AG10803 (cell line): ENCODE measurements at places on chromosomes 6 and 20.

DNA sequence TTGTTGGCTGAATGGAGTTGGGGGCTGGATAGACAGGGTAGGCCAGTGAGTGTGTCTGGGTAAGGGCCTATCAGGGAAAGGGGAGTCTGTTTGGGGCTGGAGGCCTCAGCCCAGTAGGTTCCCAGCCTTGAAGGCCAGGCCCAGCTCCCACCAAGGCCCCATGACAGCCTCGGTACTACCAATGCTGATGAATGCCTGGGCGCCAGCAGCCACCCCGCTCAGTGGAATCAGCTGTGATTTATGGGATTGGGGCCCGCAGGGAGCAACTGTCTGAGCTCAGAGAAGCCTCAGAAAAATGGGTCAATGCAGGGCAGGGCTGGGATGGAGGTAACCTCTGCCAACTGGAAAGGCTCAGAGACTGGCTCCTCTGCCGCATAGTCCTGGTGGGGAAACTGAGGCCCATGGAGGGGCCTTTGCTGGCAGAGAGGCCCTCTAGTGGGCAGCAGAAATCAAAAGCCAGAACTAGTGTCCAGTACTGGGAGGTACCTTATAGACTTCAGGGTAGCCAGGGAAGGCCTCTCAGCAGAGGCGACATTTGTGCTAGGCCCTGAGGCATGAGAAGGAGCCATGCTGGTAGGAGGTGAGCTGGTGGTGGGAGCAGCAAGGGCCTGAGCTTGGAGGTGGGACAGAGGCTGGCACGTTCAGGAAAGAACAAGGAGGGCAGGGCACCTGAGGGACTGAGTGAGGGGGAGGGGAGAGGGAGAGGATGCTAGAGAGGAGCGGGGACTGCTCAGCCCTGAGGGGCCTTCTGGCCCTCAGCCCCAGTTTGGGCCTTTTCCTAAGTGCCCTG is 36.4 kb downstream of the DLGAP4 start:
- no peak for DNase-seq

DNA sequence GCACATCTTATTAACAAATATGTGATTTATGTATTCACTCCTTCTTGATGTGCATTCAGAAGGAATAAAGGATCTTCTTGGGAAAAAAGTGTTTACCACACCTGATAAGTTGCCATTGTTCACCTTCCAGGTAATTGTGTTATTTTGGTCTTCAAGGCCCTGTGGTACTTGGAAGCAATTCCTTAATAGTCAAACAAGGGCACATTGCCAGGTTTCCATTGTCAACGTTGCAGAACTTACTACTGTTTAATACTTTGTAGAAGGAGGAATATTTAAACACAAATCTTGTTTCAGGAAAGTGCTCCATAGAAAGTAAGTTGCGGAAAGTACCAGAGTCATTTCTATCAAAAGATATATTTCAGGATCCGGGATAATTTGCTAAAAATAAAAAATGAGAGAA is 129.5 kb upstream of the SGK1 start:
- peak; percentile 56 for DNase-seq

DNA sequence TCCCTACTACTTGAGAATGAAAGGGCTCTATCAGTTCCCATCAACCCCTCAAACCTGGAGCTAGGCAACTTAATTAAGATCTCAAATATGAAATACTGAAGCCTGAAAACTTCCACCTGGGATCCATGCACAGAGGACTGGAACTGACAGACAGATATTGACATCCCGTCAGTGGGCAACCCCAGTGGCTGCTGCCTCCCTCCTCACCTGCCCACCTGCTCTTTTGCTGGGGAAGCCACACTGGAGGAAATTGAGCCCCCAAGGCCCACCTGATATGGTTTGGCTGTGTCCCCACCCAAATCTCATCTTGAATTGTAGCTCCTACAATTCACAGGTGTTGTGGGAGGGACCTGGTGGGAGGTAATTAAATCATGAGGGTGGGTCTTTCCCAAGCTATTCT is 192.8 kb downstream of the LRFN2 start:
- DNase-seq, result no peak

DNA sequence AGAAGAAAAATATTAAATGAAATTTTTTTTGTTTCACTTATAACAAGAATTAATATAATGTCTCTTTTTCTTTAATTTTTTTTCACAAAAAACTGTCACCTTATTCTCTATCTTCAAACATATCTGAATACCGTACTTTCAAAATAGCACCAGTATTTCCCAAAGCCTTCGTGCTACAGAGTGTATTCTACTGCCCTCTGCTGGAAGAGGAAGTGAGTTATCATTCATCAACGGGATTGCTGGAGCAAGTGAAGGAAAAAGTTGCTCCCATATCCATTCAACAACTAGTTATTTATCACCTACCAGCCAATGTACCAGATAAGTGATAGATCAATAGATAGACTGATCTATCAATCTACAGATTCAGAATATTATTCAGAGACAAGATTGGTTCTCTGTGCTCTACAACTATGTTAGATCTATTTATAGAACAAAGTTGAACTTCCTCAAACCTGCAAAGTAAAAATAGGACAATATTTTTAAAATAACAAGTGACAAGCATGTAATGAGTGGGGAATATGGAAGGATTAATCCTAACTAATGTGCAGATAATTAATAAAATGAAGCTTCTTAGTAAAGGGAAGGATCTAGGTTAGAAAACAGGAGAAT is 26.7 kb upstream of the TFAP2B start:
- DNase-seq, result peak; percentile 46

DNA sequence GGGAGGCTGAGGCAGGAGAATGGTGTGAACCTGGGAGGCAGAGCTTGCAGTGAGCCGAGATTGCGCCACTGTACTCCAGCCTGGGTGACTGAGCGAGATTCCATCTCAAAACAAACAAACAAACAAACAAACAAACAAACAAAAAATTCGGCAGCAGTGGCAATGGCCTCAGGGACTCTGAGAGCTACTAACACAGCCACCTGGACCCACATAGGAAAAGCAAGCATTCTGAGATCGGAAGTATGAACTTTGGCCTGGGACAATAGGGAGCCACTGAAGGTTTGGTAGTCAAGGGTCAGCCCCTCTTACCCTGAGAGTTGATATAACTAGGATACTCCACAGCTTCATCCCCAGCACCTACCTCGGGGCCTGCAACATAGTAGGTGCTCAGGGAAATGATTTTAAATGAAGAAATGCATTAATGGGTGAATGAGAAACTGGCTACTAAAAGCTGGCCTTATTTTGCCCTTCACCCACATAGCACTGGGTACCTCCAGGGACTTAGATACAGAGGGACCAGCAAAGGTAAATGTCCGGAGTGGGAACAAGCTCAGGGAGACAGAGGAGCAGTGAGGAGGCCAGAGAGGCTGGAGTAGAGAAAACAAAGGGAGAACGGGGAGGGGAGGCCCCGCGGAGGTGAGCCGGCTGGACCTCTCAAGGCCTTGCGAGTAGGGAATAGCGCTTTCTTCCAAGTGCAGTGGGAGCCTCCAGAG is 46.6 kb upstream of the PTGIS start:
- no peak for DNase-seq

GRCh38 chr20:25318471-25319240 is 70.8 kb downstream of the PYGB start:
- DNase-seq, result no peak

DNA sequence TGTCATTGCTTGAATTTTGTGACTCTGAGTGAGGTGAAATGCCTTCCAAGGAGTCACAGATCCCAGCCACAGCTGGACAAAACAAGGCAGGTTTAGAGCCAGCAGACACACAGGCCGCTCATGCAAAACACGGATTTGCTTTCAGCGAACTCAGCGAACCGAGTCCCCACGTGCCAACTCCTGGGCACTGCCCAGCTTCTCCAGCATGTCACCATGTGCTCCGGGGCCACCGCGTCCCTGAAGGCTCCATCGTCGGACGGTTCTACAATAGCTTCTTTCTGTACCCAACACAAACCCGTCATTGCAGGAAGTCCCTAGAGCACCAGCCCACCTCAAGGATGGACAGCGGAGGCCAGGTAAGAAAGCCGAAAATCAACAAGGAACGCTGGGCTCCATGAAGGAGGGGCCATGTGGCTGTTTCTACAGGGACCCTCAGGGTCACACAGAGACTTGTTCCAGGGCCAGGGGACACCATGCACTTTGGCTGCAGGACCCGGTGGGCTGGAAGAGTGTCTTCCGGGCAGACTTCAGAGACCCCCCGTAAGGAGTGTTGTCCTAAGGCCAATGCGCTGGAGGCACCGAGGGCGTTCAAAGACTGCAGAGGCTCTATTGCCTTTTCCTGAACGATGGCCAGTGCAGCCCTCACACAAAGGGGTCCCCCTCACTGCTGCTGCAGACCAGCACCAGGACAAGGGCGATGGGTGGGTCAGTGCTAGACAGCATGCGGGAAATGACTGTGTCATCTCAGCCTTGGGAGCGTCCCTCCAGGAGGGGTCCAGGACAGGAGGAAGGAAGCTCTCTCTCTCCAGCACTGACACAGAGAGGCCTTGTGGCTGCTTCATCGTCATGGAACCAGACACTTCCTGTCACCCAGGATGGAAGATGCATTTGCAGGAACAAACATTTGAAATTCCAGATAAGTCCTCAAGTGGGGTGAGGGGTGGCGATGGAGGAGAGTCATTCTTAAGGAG is 19.8 kb downstream of the DACT2 start:
- DNase-seq, result no peak

- no peak for DNase-seq
These were observed 16.6 kb upstream of the PAQR8 start for GRCh38 chr6:52345311-52345710.

GRCh38 chr20:63036291-63036690 is 29.5 kb upstream of the BHLHE23 start:
- no peak for DNase-seq

DNA sequence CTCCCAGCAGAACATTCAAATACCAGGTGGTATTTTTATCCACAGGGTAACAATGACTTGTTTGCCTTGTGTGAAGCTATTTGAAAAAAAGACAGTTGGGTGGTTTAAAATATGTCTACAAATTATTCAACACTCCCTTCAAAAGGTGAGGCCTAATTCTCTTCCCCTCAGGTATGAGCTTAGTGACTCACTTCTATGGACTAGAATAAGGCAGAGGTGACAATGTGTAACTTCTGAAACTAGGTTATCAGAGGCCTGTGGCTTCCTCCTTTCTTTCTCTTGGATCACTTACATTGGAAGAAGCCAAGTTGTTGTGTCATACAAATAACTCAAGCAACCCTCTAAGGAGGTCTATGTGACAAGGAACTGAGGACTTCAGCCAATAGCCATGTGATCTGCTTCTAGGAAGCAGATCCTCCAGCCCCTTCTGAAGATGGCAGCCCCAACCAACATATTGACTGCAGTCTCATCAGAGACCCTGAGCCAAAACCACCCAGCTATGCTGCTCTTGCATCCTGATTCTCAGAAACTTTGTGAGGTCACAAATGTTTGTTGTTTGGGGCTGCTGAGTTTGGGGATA is 102.6 kb downstream of the SNAP25 start:
- DNase-seq, result no peak

GRCh38 chr6:3984494-3984893 is 94.4 kb downstream of the FAM217A start:
- DNase-seq, result no peak

GRCh38 chr20:47682028-47682783 is 103.1 kb downstream of the SULF2 start:
- DNase-seq, result peak; percentile 65

- DNase-seq, result no peak
These were observed 37.1 kb downstream of the MYLK4 start for GRCh38 chr6:2713473-2714110.

DNA sequence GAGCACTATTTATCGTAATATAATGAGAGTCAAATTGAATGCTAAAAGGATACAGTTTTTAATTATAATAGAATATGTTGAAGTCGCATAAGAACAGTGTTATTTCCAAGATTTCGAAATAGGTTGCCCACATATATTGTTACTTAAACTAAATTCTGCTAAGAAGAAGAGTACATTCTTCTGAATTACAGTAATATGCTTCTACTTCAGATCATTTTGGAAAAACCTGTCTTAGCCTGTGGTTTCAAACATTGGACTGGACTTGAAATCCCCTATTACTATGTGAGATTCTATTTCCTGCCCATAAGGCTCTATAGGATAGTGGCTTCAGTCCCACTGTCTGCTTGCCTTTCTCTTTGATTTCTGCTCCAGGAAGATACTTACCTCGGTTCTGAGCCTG is 137.2 kb downstream of the B3GAT2 start:
- DNase-seq, result no peak

DNA sequence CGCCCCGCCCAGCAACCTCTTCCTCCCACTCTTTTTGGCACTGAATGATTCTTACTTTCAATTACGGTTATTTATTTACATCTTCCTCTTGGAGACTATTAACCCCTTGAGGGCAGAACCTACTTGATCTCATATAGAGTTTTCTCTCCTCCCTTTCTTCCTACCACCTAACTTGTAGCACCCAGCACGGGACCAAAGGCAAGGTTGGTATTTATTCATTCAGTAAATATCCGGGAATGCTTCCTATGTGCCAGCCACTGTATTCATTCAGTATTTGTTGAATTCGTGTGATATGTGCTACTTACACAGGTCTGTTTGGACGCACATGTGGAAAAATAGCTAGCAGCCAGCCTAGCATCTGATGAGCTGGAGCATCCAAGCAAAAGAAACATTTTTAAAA is 1.3 kb upstream of the CNKSR3 start:
- no peak for DNase-seq

DNA sequence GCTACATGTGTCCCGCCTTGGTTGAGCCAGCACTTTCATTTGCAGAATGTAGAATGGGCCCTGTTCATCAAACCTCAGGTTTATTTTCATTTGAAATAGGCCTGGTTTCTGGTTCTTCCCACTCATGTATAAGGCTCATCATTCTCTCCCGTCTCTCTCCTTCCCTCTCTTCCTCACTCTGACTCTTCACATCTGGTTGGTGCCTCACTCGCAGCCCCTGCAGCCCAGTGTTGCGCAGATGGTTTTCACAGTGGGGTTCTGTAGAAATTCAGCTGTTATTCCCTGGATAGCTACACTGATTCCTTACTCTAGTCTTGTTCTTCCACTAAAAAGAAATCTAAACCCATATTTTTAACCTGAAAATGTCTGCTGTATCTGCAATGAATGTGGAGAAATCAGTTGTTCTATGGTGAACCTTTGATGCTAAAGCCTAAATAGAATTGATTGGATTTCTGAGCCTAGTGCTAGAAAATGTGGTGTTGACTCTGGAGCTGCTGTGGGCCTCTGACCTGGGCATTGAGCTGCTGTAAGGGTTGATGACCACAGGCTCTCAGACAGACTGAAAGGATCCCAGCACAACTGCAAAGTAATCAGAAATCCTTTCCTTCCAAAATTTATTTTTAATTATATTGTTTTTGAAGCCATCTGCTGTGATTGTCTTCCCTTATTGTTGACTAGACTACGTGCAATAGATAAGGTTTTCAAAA is 150.3 kb downstream of the TMEM242 start:
- DNase-seq, result no peak

DNA sequence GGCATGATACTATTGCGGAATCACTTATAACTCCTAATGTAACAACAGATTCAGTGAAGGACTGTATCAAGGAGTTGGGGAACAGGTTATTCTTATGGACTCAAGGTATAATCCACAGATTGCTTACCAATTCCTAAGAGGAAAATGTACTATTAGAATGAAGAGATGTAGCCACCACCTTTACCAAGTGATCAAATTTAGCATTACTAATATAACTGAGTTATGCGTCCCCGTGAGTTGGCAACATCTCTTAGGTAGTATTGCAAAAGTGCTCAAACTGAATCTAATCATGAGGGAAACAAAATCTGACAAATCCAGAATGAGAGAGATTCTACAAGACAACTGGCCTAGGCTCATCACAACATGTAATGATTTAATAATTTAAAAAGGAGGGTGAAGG is 777 bp upstream of the SNRNP48 start:
- DNase-seq, result no peak
